ENCODE measurements at places on chromosomes 2 and 18. TPM values are rescaled to one million over a fixed set of nuclear protein-coding genes. Genes with fewer than 3 reads are reported as not detected.
A peak's percentile ranks its signal among the peaks of the same experiment; 100 is the strongest.

GRCh38 chr2:96913398-96914202, 43.7 kb upstream of the SEMA4C start:
- no peak overlapping the region for H3K4me3 ChIP-seq
- peaks cover 23% of the 10 kb centered on the region for H3K36me3 ChIP-seq
- H3K27ac ChIP-seq = no peak overlapping the region

DNA sequence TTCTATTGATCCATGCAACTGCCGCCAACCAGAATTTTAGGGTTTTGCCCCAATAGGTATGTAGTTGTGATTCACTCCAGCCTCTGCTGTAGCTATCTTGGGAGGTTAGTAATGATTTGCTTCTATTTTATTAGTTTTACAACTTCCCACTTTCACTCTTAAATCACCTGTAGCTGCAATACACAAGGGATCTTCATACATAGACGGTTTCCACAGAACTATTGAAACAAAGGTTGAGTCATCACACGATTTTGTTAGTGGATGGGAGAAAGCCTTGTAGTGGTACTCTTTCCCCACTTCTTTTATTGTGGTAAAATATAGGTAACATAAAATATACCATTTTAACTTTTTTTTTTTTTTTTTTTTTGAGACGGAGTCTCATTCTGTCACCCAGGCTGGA, 104.2 kb upstream of the SPRED2 start:
- H3K27me3 ChIP-seq = peaks cover 5% of the 10 kb centered on the region
- H3K4me3 ChIP-seq = no peak overlapping the region
- no peak overlapping the region for H3K27ac ChIP-seq
- DNase-seq = no peak

DNA sequence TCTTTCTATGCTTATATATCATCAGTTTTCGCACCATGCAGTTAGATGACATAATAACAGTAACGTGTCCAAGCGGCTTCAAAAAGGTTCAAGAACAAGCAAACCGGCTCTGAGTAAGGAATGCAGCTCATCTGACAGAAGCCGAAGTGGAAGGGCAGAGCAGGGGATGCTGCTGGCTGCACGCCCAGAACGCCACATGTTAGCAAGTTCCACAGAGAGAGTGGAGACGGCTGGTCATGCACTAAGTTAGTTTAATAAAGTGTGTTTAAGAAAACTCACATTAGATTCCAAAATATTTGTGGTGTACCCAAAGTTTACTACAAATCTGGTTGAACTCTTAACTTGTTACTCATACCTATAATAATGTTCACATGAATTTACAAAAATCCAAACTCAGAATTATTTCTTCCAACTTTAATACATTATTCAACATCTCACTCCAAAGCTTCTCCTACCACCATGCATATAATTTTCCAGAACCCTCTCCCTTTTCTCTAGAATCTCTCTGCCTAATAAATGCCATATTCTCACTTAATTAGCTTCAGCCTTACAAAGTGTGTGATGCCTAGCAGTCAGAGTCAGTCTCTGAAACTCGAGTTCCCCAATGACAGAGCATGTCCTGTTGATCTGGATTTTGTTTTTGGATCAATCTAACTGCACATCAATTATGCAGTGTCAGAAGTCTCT, 170.0 kb downstream of the DNAH7 start:
- no peaks in the 10 kb centered on the region for H3K36me3 ChIP-seq
- peak overlapping the region; percentile 54 for H3K27ac ChIP-seq
- peaks cover 19% of the 10 kb centered on the region for H3K4me1 ChIP-seq
- H3K4me3 ChIP-seq = peak overlapping the region; percentile 44
- peak; percentile 98 for DNase-seq
- peaks cover 11% of the 10 kb centered on the region for H3K27me3 ChIP-seq

- no peak for DNase-seq
- H3K4me1 ChIP-seq = no peaks in the 10 kb centered on the region
- H3K36me3 ChIP-seq = peaks cover 10% of the 10 kb centered on the region
- no peak overlapping the region for H3K27ac ChIP-seq
Observed at GRCh38 chr2:38484957-38485356, 107.9 kb upstream of the ATL2 start.

DNA sequence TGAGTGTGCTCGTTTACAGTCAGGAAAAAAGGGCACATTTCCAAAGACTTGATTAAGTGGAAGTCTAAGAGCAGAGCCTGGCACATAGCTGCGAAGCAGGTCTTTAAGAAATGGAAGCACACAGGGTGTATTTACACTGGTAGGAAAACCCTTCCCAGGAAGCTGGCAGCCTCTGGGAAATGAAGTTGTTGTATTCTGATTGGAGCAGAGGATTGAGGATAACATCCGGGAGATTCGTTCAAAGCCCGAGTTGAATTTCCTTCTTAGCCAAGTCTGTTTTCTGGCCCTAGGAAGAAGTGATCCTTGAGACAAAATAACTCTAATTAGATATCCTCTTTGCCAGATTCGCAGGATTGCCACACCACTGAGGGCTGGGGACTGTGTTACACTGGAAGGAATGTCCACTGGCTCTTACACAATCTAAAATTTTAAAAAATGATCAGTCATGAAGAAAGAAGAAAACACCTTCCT, 75.9 kb downstream of the ITGB1BP1 start:
- DNase-seq = peak; percentile 14
- H3K4me3 ChIP-seq = no peak overlapping the region
- H3K4me1 ChIP-seq = no peaks in the 10 kb centered on the region
- H3K36me3 ChIP-seq = peaks cover 36% of the 10 kb centered on the region
- H3K27ac ChIP-seq = peak overlapping the region; percentile 18

GRCh38 chr18:62312851-62313250, 12.3 kb upstream of the TNFRSF11A start:
- no peaks in the 10 kb centered on the region for H3K4me1 ChIP-seq
- DNase-seq = no peak
- H3K27me3 ChIP-seq = no peaks in the 10 kb centered on the region
- 0 out of 2 replicates have a peak, but pooled peaks cover 6% of the 10 kb centered on the region for H3K36me3 ChIP-seq

DNA sequence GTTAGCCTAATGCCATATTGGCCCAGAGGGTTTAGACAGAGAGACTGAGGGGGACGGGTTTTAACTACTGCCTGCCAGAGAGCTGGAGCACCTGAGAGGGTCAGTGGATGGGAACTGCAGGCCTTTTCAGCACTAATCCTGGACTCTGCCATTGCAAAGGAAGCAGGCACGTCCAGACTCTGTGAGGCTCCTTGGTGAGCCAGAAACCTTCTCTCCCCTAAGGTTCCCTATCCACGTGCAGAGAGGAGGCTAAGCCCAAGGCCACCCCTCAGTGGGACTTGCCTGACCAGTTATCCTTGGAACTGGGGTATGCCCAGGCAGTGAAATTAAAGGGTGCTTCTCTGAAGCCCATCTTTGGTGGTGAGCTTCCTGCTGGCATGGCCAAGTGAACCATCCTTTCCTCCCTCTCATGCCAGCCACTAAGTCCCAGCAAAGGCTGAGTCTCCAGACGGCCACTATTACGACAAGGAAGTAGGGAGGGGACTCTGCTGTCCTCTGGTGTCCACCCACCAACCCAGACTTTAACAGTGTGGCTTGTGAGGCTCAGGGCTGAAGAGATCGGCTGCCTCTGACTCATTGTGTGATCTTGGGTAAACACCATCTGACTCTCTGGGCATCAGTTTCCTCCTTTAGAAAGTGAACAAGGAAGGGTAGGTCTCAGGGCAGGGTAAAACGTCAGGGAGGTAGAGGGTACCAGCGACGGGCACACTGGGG, 3.9 kb upstream of the MLPH start:
- peaks cover 5% of the 10 kb centered on the region for H3K36me3 ChIP-seq
- peaks cover 45% of the 10 kb centered on the region for H3K4me1 ChIP-seq
- H3K27ac ChIP-seq = peak overlapping the region; percentile 83
- H3K27me3 ChIP-seq = no peaks in the 10 kb centered on the region

Gene AQP12B
- total RNA-seq = not detected

Gene RAX
- total RNA-seq = not detected

Gene PCARE
- not detected for total RNA-seq

Gene CXCR2
- not detected for total RNA-seq

Gene UGT1A7
- not detected for total RNA-seq

Gene GKN2
- total RNA-seq = not detected

Data from HFFc6 (cell line).